Psoas muscle (tissue), 8 donors: ENCODE measurements at places on chromosomes 3 and 15. TPM values are rescaled to one million over a fixed set of nuclear protein-coding genes. Genes with fewer than 3 reads are reported as not detected.

DNA sequence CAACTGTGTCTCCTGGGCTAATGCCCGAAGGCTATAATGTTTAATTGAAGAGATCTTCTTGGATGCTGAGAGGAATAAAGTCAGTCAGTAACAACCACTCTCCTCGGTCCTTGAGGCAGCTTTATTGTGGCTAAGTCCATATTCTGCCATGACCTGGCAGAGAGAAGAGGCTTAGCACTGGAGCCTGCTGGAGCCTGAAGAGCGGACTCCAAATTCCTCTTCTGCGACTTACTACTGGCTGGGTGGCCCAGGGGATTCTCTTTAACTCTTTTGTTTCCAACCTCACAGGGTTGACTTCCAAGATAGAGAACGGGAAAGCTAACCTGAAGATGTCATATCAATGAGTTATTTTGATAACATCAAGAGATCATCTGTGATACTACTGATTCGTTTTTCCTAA, 71.1 kb downstream of the MYO1E start:
- H3K4me1 ChIP-seq: peaks cover 36% of the 10 kb centered on the region
- H3K27me3 ChIP-seq: no peaks in the 10 kb centered on the region
- DNase-seq: no peak
- H3K36me3 ChIP-seq: no peaks in the 10 kb centered on the region
- no peak overlapping the region for H3K4me3 ChIP-seq

GRCh38 chr3:171443211-171443957, 16.8 kb downstream of the TNIK start:
- H3K36me3 ChIP-seq: no peaks in the 10 kb centered on the region
- no peaks in the 10 kb centered on the region for H3K27me3 ChIP-seq
- H3K27ac ChIP-seq: no peak overlapping the region
- H3K4me1 ChIP-seq: peaks cover 31% of the 10 kb centered on the region
- no peak overlapping the region for H3K4me3 ChIP-seq

DNA sequence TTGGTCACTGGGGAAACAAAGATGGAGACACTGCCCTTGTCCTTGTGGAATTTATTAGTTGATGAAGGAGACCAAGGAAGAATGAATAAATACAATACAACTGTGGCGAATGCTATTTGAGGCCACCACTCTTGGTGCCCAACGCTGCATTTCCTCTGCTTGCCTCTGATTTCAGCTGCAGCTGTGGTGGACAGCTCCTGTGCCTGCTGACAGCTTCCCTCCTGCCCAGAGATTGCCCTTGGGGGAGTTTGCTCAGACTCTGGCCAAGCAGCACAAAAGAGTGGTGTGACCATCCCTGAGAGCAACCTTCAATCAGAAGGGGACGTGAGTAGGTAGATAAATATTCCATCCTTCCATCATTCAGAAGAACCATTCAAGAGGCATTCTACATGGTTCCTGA, 64.6 kb upstream of the FHIT start:
- no peak overlapping the region for H3K27ac ChIP-seq
- H3K4me1 ChIP-seq: no peaks in the 10 kb centered on the region
- no peak for DNase-seq
- no peaks in the 10 kb centered on the region for H3K27me3 ChIP-seq
- H3K4me3 ChIP-seq: no peak overlapping the region
- H3K36me3 ChIP-seq: no peaks in the 10 kb centered on the region

- H3K4me3 ChIP-seq: no peak overlapping the region
- H3K36me3 ChIP-seq: no peaks in the 10 kb centered on the region
- DNase-seq: no peak
- peaks cover 7% of the 10 kb centered on the region for H3K4me1 ChIP-seq
- no peaks in the 10 kb centered on the region for H3K27me3 ChIP-seq
- peak overlapping the region; percentile 86 for H3K27ac ChIP-seq
These were observed 36.4 kb upstream of the GYG1 start for GRCh38 chr3:148954981-148955380.

- H3K4me1 ChIP-seq: peaks cover 24% of the 10 kb centered on the region
- no peak for DNase-seq
- H3K27me3 ChIP-seq: no peaks in the 10 kb centered on the region
- peak overlapping the region; percentile 90 for H3K27ac ChIP-seq
These were observed 663 bp downstream of the PDCD10 start for GRCh38 chr3:167733961-167734497.

DNA sequence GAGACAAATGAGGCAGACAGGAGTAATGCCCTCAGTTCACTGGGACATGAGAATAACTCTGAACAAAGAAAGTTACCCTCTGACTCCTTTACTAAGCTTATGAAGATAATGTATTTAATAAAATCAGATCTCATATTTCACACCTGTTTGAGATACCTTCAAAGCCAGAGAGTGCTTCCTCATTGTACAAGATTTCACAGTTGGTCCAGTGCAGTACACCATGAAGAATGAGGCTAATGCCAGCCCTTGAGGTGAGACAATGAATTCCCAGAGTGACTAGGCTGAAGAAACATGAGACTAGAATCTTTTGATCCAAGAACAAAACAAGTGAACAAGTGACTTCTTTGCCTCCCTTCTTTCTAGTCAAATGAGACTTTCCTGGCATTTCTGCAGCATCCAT, 1133.8 kb downstream of the TUSC7 start:
- no peaks in the 10 kb centered on the region for H3K4me1 ChIP-seq
- no peak overlapping the region for H3K27ac ChIP-seq
- DNase-seq: no peak
- H3K27me3 ChIP-seq: no peaks in the 10 kb centered on the region
- no peaks in the 10 kb centered on the region for H3K36me3 ChIP-seq

DNA sequence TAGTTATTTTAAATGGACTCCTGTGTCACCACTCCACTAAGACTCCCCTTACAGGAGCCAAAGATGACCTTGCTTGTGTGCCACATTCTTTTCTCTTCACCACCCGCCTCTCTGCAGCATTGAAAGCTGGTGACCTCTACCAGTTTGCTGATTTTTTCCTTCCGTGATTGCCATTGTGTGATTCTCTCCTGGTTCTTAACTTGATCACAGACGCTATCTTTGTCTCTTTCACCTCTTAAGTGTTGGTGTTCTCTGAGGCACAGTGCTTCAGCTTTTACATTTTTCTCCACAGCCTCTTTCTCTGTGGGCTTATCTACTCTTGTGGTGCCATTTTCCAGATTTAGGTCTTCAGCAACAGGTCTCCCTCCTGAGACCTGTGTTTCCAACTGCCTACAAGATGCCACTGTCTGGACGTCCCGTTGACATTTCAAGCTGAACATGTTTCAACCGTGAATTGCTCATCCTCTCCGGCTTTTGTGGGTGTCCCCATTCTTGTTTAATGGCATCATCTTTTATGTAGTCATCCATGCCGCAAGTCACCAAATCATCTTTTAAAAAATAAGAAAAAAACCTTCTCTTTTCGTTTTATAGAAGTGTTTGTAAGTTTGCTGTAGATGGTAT, 26.5 kb downstream of the IQGAP1 start:
- no peaks in the 10 kb centered on the region for H3K36me3 ChIP-seq
- H3K27me3 ChIP-seq: no peaks in the 10 kb centered on the region
- peaks cover 68% of the 10 kb centered on the region for H3K4me1 ChIP-seq
- peak overlapping the region; percentile 54 for H3K27ac ChIP-seq

DNA sequence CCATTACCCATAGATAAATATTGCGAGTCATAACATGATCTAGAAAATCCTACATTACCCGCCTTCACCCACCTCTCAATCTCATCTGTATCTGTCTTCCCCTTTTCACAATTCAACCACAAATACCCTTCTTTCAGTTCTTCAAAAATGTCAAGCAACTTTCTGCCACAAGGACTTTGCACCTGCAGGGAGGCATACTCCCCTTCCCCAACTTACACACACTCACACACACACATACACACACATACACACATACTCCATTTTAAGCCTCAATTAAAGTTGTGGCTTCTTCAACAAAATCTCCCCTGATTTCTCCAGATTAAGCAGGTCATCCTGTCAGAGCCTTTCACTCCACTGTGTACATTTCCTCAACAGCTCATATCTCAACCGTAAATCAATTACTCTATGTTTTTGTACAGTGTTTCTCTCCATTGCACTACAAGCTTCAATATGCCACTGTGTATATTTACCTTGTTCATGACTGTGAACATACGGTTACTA, 33.1 kb upstream of the CCDC50 start:
- no peak for DNase-seq
- no peak overlapping the region for H3K4me3 ChIP-seq
- no peak overlapping the region for H3K27ac ChIP-seq
- H3K27me3 ChIP-seq: no peaks in the 10 kb centered on the region
- no peaks in the 10 kb centered on the region for H3K36me3 ChIP-seq
- no peaks in the 10 kb centered on the region for H3K4me1 ChIP-seq

DNA sequence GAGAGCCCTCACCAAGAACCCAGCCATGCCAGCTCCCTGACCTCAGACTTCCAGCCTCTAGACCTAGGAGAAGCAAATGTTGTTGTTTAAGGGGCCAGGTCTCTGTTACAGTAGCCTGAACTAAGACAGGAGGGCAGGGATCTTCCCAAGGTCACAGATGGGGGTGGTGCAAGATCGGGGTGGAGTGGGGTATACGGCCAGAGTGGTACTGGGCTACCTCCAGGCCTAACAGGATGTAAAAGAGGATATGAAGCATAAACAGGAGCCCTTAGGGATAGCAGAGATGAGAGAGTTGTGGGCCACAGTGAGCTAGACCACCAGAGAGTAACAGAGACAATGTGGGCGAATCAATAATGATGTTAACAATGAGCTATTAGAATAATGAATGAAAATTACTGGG, 82.9 kb downstream of the TOP2B start:
- H3K4me3 ChIP-seq: no peak overlapping the region
- H3K27ac ChIP-seq: peak overlapping the region; percentile 25
- DNase-seq: no peak
- no peaks in the 10 kb centered on the region for H3K27me3 ChIP-seq
- peaks cover 7% of the 10 kb centered on the region for H3K36me3 ChIP-seq
- no peaks in the 10 kb centered on the region for H3K4me1 ChIP-seq

GRCh38 chr3:185940951-185941350, 3.1 kb upstream of the TRA2B start:
- no peak overlapping the region for H3K4me3 ChIP-seq
- H3K27ac ChIP-seq: no peak overlapping the region
- DNase-seq: no peak
- peaks cover 11% of the 10 kb centered on the region for H3K4me1 ChIP-seq

DNA sequence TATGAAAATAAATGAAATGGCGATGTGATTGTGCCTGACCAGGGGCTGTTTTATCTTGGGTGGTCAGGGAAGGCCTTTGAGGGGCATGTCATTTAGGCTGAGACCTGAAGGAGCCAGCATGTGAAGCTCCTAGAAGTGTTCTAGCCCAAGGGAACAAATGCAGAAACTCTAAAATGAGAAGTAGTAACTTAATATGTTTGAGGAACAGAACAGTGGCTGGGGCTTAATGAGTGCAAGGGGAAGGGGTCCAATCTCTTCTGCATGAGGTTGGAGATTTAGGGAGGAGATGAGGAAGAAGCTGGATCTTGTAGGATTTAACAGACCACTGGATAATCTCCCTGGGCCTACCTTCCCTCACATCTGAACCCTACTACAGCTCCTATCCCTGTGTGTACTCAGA, 110.5 kb downstream of the AKAP13 start:
- no peaks in the 10 kb centered on the region for H3K36me3 ChIP-seq
- H3K4me1 ChIP-seq: no peaks in the 10 kb centered on the region
- no peak overlapping the region for H3K27ac ChIP-seq
- no peaks in the 10 kb centered on the region for H3K27me3 ChIP-seq
- H3K4me3 ChIP-seq: no peak overlapping the region

DNA sequence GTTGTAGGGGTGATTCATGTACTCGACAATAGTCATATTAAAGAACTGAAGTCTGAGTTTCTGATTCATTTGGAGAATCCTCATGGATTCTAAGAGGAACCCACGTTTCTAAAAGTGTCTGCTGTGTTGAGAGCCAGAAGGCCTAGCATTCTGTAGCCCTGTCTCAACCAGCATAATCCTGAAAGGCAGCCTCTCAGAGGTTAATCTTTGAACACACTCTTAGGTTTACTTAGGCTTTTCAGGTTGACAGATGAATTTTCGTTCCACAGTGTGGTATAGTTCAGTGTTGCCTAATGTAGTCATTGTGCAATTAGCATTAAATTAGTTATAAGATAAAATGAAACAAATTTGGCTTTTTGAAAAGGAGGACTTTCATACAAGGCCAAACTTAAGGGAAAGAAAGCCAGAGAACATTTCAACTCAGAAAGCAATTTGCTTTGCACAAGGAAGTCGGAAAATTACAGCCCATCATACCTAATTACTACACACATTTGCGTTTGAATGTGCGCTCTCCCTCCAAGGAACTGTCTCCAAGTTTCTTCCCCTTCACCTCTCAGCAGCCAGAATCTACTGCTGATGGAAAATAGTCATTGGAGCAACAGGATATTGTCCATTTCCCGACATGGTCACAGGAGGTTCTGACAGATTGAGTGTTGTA, 42.0 kb downstream of the AGBL1 start:
- H3K36me3 ChIP-seq: no peaks in the 10 kb centered on the region
- peaks cover 6% of the 10 kb centered on the region for H3K4me1 ChIP-seq
- no peaks in the 10 kb centered on the region for H3K27me3 ChIP-seq
- no peak overlapping the region for H3K27ac ChIP-seq
- DNase-seq: no peak

DNA sequence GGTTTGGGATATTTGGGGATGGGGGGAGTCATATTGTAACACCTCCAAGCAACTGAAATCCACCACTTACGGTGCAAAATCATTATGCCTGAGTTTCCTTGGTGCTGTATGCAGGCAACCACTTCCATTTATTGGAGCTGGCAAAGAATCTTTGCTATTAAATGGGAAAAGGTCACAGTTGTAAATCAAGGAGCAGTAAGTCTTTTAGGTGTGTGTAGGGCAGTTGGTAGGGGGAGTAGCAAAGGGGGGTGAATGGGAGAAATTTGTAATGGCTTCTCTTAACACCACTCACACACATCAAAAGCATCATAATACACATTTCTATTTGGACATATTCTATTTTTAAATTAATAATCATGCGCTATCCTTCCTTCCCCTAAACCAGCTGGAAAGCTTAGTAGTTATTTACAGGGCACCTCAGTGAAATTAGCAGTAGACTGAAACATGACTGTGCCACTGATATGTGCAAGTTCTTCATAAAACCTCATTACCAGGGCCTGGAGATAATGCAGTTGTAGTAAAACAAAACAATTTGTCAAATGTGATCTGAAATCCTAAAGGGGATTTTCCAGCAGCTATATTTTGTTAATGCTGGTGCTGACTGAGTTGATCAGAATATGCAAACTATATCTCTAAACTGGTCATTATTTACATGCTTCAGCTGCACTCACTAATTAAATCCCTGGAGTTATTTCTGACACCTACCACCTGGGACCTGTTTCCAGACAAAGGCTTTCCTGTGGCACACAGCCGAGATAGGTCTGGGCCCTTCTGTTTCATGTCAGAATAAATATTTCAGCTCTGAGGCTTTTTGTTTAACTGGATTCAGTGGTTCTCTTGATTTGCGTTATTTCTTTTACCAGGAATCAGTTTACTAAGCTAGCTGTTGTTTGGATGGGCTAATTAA, 90.1 kb downstream of the B3GALNT1 start:
- no peak overlapping the region for H3K27ac ChIP-seq
- no peaks in the 10 kb centered on the region for H3K36me3 ChIP-seq
- no peak for DNase-seq
- no peaks in the 10 kb centered on the region for H3K4me1 ChIP-seq
- H3K4me3 ChIP-seq: no peak overlapping the region
- no peaks in the 10 kb centered on the region for H3K27me3 ChIP-seq

- peaks cover 8% of the 10 kb centered on the region for H3K4me1 ChIP-seq
- peak; percentile 79 for DNase-seq
- peak overlapping the region; percentile 35 for H3K4me3 ChIP-seq
- no peaks in the 10 kb centered on the region for H3K27me3 ChIP-seq
- peak overlapping the region; percentile 91 for H3K27ac ChIP-seq
These were observed 31.6 kb downstream of the ZDHHC19 start for GRCh38 chr3:196179380-196180308.

The CCDC54 gene
- not detected for total RNA-seq

The MORC1 gene
- total RNA-seq: not detected

The FYCO1 gene
- total RNA-seq: 113 TPM

The CASR gene
- total RNA-seq: not detected

The EIF4A2 gene
- 603 TPM for total RNA-seq
